ENCODE measurements at places on chromosomes 4 and X.

GRCh38 chrX:119158226-119158625 lies 30.6 kb upstream of the KIAA1210 start:
- no peak for DNase-seq

DNA sequence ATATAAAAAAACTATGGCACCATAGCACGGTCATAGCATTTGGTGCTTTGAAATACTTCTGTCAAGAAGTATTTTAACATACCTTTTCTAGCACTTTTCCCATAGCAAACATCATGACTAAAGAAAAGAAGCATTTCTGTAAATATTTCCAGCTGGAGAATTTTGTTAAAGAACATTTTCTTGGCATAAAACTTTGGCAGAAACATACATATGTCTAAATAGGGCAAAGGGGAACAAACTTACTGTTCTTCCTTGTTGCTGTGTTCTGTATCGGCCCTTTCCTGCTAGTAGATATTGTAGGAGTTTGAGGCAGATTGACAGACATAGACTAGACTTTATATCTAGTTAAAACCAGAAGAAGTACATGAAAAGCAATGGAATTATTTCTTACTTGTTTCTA lies 2368.5 kb downstream of the PCDH7 start:
- DNase-seq = peak; percentile 43

- no peak for DNase-seq
These were observed 129.3 kb downstream of the CPEB2 start for GRCh38 chr4:15131551-15131950.

GRCh38 chrX:139204898-139205667 lies 325.5 kb upstream of the F9 start:
- DNase-seq = no peak

GRCh38 chrX:103250977-103251376 lies 4.0 kb downstream of the TCEAL8 start:
- DNase-seq = no peak

DNA sequence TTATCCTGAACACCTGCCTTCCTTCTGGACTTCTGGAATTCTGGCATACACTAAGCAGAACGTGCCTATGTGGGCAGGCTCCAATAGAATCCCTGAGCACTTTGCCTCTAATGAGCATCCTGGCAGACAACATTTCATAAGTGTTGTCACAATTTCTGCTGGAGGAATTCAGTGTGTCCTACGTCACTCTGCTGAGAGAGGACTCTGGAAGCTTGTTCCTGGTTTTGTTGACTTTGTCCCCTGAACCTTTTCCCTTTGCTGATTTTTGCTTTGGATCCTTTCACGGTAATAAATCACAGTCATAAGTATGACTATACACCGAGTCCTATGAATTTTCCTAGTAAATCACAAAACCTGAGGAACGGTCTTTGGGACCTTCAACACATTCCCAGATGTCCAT lies 43.2 kb downstream of the MTMR8 start:
- no peak for DNase-seq

GRCh38 chrX:107730991-107731766 lies 44.4 kb downstream of the TSC22D3 start:
- no peak for DNase-seq

DNA sequence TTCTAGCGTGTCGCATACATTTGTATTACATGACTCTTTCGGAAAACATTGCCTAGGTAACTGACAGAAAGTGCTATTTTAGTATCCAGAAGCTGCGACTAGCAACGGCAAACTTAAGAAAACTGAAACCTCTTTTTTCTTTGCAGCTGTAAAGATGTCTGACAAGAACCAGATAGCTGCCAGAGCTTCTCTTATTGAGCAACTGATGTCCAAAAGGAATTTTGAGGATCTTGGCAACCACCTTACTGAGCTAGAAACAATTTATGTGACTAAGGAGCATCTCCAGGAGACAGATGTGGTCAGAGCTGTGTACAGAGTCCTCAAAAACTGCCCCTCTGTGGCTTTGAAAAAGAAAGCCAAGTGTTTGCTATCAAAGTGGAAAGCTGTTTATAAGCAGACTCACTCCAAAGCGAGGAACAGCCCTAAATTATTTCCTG lies 9.4 kb downstream of the TCEANC start:
- no peak for DNase-seq

DNA sequence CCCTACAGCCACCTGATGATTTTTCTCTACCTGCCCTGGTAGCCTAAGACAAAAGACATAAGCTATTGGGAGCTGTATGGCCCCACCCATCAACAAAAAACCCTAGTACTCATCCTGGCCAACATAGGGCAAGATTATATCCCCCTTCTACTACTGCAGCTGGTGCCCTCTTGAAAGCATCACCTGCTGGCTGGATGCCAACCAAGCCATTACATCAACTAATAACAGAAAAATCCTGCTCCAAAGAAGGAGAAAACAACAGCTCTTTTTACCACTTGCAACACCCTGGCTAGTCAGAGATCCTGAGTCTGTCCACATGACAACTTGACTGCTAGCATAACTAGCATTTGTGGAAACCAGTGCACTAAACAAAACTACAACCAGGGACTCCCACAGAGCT lies 43.6 kb upstream of the UPRT start:
- no peak for DNase-seq

DNA sequence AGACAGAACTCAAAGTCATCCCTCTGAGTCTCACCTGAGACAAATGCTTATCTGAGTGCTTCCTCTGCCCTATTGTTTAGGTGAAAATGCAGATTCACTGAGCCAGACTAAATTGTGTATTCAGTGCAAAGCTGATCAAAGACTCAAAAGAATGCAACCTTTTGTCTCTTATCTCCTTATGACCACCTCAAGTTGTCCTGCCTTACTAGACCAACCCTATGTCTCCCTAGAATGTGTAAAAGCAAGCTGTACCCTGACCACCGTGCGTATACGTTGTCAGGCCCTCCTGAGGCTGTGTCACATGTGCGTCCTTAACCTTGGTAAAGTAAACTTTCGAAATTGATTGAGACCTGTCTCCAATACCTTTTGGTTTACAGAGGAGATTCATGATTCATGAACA lies 63.6 kb upstream of the SH3RF1 start:
- no peak for DNase-seq

DNA sequence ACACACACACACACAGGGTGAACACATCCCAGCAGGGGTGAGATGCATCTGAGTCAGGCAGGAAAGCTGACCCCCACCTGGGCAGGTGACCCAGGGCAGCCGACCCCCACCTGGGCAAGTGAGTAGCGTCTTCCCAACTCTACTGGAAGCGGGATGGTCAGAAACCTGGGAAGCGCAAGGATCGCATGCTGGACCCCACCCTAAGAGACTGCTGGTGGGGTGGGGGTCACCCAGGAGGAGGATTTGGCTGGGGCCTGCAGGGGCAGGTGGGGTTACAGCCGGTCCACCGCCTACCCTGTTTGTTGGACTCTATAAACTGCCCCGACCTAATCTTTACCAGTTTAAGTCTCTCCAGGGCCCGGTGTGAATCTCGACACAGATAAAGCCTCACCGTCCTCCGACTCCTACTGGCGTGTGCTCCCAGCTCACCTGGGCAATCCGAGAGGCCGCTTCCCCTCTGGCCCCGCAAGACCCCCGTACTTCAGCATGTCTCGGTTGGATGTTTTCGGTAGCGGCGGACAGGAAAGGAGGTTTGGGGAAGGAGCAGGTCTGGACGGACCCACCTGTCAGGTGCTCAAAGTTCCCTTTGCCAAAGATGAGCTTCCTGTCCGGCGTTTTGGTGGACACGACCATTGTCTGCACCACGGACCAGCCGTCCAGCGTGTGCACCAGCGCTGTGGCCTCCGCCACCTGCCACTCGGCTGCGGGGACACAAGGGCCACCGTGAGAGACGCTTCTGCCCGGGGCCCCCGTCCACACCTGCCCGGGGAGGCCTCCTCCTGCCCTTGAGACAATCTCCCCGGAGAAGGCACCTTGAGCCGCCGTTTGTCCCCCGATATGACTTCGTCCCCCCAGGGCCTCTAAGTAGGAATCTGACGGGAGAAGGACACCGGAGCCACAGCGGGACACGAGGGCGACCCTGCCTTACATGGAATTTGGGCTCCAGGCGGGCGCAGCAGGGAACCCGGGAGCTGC lies 2.0 kb downstream of the GTPBP6 start:
- no peak for DNase-seq

GRCh38 chr4:99998062-99998867 lies 48.2 kb upstream of the H2AZ1 start:
- peak; percentile 17 for DNase-seq

GRCh38 chr4:159134429-159134828 lies 31.6 kb downstream of the RAPGEF2 start:
- DNase-seq = no peak

DNA sequence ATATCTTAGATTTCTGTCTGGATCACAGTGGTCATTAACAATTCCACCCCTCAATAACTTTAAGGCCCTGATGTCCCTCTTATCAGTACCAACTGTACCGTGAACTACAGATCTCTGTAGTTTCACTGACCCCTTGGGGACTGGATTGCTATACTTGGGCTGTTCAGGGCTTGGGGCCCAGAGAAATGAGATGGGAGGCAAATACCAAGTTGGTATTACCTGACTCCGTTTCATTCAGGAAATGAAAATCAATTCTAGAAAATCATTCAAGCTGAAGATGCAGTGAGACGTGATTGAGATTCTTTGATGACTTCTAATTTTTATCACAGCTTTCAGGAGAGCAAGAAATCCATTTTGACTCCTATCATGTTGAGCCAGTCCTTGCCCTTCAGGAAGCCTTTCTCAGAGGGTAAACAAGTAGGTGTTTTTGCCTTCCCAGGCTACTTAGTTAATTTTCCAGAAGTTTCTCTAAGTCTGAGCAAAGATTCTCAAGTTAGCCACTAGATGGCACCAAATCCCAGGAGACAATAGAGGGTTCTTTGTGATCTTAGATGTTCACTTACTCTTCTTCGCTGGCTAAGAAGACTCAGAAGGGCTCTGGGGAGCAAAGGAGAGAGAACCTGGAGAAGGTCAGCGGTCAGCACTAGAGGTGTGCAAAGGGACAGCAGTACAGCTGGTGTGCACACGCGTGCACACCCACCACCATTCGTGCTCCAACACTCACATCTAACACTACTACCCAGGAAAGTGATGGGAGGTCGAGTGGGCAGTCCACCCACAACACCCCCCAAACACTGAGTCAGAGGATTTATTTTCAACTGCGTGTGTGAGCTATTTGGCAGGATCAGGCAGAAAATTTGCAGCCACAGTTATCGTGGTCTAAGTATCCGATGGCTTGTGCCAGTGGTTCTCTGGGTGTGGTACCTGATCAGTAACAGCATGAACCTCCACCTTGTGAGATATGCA lies 7.4 kb downstream of the HNRNPH2 start:
- DNase-seq = peak; percentile 65

DNA sequence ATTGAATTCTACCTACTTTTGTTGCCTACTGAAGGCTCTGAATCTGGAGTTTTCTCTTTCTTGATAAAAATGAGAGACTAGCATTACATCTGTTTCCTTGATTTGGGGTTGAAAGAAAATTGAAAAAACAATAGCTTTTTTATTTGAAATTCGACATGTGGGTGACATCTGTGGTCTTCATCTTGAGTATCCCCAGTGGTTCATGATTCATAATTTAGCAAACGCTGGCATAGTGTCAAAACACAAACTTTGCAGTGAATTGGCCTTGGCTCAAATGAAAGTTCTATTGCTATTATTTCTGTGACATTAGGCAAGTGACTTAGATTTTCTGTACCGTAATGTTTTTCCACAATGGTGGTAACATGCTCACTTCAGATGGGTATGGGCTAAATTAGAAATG lies 747.6 kb downstream of the PCDH7 start:
- DNase-seq = no peak

GRCh38 chr4:130985371-130985770 lies 1889.4 kb downstream of the C4orf33 start:
- no peak for DNase-seq

GRCh38 chr4:7900334-7900909 lies 39.2 kb downstream of the AFAP1 start:
- no peak for DNase-seq

DNA sequence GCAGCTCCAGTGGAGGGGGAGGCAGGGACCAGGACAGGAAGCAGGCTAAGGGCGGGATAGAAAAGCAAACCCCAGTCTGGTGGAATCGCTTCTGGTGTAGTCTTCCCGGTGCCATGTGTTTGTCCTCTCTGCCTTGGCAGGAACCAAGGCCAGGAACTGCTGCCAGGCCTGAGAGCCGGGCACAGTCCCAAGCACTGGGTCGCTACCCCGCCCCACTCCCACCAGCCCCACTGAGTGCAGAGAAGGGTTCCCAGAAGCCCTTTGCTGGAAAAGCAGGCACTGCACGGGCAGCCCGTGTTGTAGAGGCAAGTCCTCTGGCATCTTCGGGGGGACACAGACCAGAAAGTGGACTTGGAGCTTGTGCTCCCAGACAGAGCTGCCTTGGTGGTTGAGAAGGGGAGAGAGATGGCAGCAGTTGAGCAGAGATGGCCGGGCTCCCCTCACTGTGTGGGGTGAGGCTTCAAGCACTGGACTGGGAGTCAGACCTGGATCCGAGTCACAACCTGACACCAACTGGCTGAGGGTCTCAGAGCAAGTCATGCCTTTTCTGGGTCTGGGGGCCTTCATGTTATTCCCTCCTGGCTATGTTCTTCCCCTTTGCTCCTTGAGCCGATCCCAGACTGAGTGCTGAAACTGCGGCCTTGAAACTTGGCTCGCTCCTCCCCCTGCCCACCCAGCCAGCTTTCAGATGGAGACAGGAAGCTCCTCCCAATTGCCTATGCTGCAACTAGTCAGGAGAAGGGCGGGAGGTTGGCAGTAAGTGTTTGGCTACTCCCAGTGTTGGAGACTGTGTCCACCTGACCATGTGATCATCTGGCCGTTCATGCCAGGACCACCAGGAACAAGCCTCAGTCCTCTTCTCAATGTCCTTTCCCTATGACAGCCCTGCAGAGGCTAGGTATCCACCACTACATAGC lies 59.7 kb upstream of the MTM1 start:
- peak; percentile 46 for DNase-seq

DNA sequence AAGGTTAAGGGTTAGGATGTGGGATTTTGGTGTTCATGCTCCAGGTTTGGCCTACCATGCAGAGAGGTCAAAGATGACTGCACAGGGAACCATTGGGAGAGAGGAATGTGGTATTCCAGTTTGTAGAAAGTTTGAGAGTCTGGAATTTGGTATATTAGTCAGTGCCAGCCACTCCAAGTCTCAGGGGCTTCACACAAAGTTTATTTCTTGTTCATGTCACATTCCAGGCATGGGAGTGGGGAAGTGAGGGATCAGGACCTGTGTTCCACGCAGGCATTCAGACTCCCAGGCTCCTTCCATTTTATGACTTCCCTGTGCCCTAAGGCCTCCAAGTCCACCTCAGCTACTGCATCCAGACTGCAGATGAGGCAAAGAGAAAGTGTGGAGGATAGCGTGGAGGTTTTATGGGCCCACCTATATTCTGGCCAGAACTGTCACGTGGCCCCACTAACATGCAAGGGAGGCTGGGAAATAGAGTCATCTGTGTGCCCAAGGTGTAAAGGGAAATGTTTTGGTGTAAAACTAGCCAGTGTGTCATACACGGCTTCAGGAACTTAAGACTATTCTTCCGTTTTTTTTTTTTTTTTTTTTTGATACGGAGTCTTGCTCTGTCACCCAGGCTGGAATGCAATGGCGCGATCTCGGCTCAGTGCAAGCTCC lies 140.6 kb upstream of the SCML1 start:
- no peak for DNase-seq

All from muscle of arm (tissue), 14 donors.